ENCODE measurements at places on chromosomes 4 and X. TPM values are rescaled to one million over a fixed set of nuclear protein-coding genes. Genes with fewer than 3 reads are reported as not detected.

The CXorf49 gene
- total RNA-seq, result not detected

The RNF212 gene
- total RNA-seq, result 3.3 TPM

The NALF2 gene
- total RNA-seq, result 0.74 TPM

The BEX5 gene
- total RNA-seq, result 45.4 TPM

The HTR2C gene
- total RNA-seq, result 0.10 TPM

The XKRX gene
- total RNA-seq, result 0.18 TPM

The PAGE4 gene
- not detected for total RNA-seq

The FGF16 gene
- 2.1 TPM for total RNA-seq

The TASL gene
- total RNA-seq, result not detected

The GSX2 gene
- not detected for total RNA-seq

The JCHAIN gene
- not detected for total RNA-seq

The TMSB15B gene
- 20.1 TPM for total RNA-seq

The PLAC8 gene
- total RNA-seq, result not detected

The N4BP2 gene
- total RNA-seq, result 24.9 TPM

The TMEM31 gene
- total RNA-seq, result not detected

The CFP gene
- 27.5 TPM for total RNA-seq

The FAM47A gene
- not detected for total RNA-seq

The GLOD5 gene
- not detected for total RNA-seq

The PHOX2B gene
- not detected for total RNA-seq

The USP51 gene
- total RNA-seq, result 6.3 TPM

The RASGEF1B gene
- total RNA-seq, result 10.7 TPM

The TEX11 gene
- total RNA-seq, result not detected

The FAM241A gene
- 15.6 TPM for total RNA-seq

The GYG2 gene
- 4.5 TPM for total RNA-seq

The HMGB3 gene
- total RNA-seq, result 104 TPM

The MTTP gene
- 0.26 TPM for total RNA-seq

The BEND2 gene
- total RNA-seq, result not detected

The FAT4 gene
- total RNA-seq, result 92.8 TPM

The EDNRA gene
- 0.23 TPM for total RNA-seq

The CLDN34 gene
- total RNA-seq, result 0.64 TPM

The GABRE gene
- 2.0 TPM for total RNA-seq

The PNMA3 gene
- 1.4 TPM for total RNA-seq

The NAT8L gene
- total RNA-seq, result 0.36 TPM

Measured in endothelial cell (in vitro differentiated cells).